ENCODE measurements at places on chromosomes 5 and 9.

DNA sequence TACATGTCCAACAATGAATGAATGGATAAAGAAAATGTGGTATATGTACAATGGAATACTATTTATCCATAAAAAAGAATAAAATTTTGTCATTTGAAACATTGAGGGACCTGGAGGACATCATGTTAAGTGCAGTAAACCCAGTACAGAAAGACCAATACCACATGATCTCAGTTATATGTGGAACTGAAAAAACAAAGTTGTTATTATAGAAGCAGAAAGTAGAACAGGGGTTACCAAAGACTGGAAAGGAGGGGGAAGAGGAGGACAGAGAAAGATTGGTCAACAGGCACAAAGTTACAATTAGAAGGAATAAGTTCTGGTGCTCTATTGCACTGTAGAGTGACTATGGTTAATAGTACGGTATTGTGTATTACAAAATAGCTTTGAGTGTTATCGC is 233.8 kb downstream of the SEMA6A start:
- DNase-seq = no peak

GRCh38 chr5:159905496-159905895 is 10.8 kb upstream of the ADRA1B start:
- DNase-seq = no peak

DNA sequence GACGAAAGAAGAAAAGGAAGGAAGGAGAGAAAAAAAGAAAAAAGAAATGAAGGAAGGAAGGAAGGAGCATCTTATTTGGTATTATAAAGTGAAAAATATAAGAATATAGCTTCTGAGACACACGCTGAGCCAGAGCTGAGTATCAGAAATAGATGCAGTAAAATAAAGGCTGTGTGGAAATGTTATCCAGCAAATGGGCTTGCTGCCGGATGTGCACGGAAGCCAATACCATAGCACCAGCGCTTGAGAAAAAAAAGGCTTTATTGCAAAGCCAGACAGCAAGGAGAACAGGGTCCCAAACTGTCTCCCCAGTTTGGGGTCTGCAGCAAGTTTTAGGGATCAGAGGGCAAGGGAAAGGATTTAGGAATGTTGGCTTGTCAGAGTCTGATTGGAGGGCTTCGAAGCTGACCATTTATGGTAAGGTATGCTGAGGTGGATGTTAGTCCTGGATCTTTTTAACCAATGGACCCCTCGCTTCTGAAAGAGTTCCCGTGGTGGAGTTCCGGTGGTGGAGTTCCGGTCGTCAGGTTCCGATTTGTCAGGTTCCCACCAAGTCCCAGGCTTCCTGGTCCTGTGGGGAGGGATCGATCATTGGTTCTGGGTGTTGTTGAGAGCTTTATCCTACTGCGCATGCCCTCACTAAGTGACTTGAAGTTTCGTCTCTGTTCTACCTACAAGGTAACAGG is 70.4 kb downstream of the SFXN1 start:
- DNase-seq = no peak

- DNase-seq = no peak
Measured at GRCh38 chr5:136425921-136426320, 60.6 kb upstream of the TRPC7 start.

DNA sequence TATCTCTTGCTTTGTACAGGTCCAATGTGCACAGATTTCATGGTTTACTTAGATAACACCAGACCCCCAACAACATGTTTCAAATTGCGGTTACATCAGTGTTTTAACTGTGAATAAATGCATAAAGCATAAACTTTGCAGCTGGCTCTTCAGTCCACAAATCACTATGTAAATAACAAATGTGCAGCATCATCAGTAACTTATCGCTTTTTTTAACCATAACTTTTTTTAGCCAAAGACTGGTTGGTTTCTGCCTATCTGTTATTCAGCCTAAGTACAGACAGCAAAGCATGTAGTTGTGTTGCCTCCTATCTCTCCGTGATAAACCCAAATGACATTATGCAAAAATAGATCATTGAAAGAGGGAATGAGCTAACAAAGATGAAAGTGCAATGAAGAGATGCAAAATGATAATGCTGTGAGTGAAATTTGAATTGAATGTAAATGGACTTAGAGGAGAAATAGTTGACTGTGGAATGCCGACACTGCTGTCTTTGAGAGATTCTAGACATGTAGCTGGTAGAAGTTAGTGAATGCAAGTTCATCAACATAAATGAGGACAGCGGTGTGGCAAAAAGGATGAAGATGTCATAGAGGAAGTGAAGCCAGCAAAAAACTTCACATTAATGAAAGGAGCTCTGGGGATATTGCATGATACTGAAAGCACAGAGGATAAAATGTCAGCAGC is 108.8 kb downstream of the PDE8B start:
- no peak for DNase-seq

- no peak for DNase-seq
Measured at GRCh38 chr9:129407905-129408452, 212.9 kb downstream of the C9orf50 start.

- peak; percentile 28 for DNase-seq
Measured at GRCh38 chr5:1437226-1437829, 7.9 kb downstream of the SLC6A3 start.

GRCh38 chr9:12439267-12439666 is 253.9 kb upstream of the TYRP1 start:
- DNase-seq = no peak

DNA sequence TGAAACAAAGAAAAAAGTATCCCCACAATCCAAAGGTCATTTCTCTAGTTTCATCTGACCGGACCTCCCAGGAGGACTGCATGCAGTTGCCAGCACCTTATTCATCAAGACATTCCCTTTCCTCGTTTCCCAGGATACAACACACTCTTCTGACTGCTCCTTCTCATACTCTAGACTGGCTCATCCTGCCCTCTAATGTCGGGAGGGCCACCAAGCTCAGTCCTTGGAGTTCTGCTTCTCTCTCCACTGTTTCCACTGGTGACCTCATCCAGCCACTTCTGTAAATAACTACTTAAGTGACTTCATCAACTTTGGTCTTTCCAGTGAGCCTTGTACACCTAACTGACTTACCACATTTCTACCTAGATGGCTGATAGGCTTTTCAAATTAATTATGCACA is 179.1 kb downstream of the EPB41L4A start:
- no peak for DNase-seq

GRCh38 chr5:54309691-54310432 is 511 bp downstream of the ARL15 start:
- peak; percentile 54 for DNase-seq

DNA sequence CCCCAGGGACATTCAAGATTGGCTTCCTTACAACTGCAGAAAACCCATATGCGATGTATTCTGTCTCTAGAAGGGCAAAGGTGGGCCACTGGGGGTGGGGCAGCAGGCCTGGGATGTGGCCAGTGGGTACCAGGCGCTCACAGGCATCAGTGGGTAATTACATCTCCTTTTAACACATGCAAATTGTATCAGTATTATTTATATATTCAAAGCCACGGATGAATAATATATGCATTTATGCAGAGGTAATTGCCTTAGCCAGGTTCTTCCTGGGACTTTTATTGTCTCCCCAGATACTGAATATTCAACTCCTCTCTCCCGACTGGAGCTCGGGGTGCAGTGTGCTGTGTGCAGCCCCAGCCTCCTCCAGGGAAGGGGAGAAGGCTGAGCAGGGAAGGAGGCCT is 109.4 kb upstream of the MVB12B start:
- no peak for DNase-seq

GRCh38 chr9:34252670-34253459 is 74.0 kb downstream of the UBAP1 start:
- peak; percentile 77 for DNase-seq

DNA sequence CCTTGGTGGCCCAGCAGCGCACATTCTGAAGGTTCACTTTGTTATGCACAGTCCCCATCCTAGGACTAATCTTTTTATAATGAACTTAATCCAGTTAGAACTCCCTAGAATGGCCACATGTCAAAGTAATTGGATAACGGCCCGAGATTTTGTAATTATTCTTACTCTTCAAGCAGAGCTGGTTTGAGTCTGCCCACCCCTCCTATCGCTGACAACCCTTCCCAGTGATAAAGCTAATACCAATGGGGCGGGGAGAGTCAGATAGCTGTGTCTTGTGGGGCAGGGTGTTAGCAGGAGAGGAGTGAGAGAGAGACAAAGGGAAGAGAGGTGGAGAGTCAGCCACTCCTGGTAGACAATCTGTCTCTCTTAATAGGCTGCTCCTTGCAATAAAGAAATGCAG is 356.9 kb downstream of the SLIT3 start:
- DNase-seq = no peak

- peak; percentile 65 for DNase-seq
Measured at GRCh38 chr5:138610918-138611677, 35.9 kb upstream of the HSPA9 start.

DNA sequence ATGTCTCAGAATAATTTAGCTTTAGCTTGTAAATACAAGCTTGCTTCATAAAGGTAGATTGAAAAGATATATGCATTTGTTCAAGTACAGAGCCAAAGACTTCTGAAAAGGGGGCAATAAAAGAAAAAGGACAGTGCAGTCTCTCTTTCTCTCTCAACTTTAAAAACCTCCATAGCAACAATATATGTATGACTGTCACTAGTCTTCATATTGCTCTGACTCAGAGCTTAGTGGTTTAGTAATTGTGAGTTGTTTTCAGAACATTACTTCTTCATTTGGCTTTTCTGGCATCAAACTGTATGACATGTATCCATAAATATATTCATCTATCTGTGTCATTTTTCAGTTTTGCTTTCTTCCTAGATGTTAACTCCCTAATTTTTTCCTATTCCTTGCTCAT is 194.6 kb upstream of the KIF2A start:
- DNase-seq = no peak

- no peak for DNase-seq
Measured at GRCh38 chr5:150632305-150633160, 7.9 kb upstream of the SYNPO start.

DNA sequence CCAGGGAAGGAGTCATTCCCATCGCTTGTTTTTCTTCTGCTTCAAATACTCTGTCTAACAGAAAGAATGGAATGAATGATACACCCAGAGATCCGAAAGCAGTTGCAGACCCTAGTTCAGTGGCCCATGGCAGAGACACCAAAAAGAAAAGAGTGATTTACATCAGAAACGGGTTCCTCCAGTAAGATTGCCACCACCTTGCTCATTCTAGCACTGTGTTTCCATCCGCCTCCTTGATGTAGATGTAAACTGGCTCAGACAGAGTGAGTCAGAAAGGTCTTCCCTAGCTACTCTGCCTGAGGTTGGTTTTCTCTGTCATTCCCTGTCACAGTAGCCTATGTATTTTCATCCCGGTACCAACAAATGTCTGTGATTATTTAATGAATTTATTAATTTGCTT is 15.9 kb upstream of the CLINT1 start:
- DNase-seq = no peak

Data from right forelimb (tissue), 1 donor.